Naive thymus-derived CD8-positive, alpha-beta T cell (primary cell): ENCODE measurements at places on chromosomes 13 and 19. TPM values are rescaled to one million over a fixed set of nuclear protein-coding genes. Genes with fewer than 3 reads are reported as not detected.

- DNase-seq = no peak
Measured at GRCh38 chr19:53554804-53555203, 16.9 kb downstream of the ZNF331 start.

DNA sequence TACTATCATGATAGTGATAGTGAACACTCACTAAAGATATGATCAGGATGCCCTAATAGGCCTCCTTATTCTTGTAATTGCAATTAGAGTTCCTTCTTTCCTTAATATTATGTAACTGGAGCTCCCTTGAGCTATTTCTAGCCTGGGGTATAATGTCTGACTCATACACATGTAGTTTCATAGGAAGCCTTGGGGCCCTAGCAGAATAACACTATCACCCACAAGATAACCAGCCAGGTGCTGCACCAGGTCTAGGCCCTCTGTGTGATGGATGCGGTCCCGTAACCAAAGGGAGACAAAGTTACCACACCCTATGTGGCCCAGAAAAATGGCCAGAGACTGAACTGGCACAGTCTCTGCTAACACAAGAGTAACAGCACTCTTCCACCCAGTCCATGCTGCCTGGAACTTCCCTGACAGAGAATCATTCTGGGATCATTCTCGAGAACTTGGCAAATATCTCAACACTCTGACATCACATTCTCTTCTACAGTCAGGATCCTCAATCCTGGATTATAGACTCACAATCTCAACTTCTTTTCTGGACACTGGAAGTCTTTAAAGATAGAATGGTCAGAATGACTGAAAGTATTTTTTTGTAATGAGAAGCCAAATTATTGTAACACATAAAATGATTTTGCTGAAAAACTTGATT is 32.6 kb upstream of the IGFL4 start:
- no peak for DNase-seq

GRCh38 chr13:110150384-110151101 is 156.4 kb downstream of the COL4A1 start:
- no peak for DNase-seq

The VAV1 gene
- 19.9 TPM for polyA plus RNA-seq

GRCh38 chr13:80086304-80086721 is 254.6 kb downstream of the SPRY2 start:
- DNase-seq = no peak
